NCI-H1092 (cell line): ENCODE measurements at places on chromosomes 7 and 10.

DNA sequence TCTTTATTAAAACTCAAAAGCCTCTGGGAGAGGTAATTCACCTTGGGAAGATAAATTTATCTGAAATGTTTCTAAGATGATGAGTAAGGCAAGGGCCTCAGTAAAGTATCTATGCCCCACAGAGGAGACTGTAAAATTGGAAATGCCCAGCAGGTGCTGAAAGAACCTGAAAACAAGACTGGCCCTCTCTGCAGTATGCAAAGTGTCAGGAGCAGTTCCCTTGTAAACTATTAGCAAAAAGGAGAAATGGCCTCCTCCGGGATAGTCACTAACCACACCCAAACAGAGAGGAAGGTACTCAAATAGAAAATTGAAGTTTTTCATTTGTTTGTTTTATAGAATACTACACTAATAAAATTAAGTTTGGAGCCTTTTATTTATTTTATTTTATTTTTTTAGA, 81.2 kb downstream of the FZD1 start:
- no peak for DNase-seq

DNA sequence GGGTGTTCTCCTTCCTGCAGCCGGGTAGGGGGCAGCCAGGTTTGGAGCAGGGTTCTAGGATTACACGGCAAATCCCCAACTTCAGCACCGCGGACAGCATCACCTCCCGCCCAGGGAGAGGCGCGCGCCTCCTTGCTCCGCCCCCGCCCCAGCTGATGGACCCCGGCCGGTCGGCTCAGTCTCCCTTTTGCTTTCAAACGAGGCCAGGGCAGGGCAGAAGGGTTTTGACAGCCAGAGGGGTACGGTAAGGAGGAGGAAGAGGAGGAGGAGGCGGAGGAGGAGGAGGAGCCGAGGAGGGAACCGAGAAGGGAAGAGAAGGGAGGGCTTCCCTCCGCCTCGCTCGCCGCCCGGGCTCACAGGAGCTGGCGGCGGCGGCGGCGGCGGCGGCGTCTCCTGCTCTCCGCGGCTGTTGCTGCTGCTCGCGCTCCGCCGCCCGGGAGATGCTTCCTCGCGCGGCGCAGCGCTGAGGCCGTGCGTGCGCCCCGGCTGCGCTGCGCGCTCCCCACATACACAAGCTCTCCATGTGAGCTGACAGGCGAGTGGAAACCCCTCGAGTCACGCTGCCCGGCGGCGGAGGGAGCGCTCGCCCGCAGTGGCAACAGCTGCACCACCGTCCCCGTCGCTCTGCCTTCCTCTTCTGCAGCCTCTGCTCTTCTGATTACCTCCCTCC, 615 bp upstream of the CNTNAP2 start:
- DNase-seq: peak; percentile 79

DNA sequence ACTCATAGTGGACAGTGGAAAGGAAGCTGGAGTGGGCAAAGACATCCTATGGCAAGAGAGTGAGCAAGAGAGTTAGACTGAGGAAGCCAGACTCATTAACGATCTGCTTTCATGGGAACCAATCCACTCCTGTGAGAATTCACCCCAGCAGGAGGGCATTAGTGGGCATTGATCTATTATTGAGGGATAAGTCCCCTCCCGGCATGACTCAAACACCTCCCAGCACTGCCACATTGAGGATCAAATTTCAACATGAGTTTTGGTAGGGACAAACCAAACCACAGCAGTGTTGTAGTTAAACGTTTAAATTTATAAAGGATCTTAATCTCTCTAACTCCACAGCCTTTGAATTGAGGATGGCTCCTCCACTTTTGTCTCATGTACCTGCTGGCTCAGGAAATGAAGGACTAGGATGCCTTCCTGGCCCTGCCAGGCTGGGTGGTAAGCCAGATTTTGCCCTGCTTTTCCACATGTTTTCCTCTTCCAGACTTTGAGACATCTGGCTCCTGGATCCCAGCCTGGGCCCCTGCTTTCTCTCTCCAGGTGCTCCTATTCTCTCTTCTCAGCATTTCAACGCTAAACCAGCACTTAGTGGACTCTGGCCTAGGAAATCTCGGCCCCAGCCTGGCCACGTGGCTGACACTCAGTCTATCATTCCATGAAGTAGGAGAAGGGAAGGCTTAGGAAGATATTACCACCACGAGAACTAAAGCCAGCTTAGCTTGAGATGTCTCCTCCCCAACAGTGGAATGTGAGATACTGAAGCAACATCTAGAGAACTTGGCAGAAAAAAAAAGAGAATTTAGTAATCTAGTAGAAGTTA, 96.5 kb upstream of the PIP4K2A start:
- no peak for DNase-seq

DNA sequence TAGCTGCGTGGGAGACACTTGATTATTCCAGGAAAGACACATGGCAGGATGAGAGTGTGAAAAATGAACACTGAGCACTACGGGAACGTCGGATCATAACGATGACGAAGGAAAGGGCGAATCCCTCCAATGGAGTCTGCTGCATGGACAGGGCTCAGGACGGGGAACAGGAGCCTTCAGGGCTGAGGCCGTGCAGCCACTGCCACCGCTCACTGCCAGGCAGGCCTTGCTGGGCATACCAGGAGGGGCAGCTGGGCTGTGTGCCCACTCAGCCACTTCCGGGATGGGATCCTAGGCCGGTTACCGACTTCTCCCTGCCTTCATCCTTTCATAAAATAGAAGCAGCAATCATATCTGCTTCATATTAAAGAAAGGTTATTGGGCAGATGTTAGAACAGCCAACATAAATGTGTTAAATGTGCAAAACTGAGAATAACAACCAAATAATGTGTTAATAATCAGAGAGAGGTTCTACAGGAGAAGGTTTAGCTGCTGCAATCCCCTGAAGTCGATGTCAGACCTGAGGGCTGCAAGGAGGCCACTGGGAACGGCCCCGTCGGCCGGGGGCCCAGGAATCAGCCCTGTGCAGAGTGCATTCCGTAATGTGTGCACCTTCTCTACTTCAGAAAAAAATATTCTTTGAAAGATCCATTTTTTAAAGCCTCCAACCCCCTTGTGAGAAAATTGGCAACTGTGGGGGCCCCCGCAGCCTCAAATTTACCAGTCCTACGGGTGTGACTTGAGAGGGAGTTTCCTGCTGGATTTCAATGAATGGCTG, 63.6 kb downstream of the ADARB2 start:
- no peak for DNase-seq

DNA sequence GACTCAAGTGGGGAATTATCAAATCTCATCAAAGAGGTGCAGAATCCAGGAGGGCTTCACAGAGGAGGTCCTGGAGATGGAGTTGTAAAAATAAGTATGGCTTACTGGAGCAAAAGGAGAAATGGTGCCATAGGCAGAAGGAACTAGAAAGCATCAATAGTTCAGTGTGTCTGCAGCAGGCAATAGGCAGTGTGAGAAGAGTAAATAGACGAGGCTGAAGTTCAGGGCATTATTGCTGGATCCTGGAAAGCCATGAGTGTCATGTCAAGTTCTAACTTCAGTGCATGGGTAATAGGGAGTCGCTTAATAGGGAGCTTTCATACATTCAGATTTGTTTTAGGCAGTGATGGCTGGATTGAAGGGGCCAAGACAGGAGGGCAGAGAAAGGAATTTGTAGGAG, 39.3 kb downstream of the CYP26A1 start:
- no peak for DNase-seq

DNA sequence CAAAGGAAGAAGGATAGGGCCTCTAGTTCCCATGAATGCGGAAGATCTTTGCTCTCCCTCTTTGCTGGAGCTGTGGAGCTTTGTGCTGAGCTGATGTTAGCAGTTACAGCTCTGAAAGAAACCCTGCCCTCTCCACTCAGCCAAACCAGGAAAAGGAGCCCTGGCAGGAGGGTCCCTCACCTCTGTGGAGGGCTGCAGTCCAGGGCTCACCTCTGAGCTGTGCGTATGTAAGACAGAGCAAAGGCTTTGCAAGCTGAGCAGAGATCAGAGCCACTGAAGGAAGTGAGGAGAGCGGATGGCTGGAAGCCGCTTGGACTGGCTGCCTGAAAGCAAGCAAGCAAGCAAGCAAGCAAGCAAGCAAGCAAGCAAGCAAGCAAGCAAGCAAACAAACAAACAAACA, 84.7 kb downstream of the RAMP3 start:
- no peak for DNase-seq

DNA sequence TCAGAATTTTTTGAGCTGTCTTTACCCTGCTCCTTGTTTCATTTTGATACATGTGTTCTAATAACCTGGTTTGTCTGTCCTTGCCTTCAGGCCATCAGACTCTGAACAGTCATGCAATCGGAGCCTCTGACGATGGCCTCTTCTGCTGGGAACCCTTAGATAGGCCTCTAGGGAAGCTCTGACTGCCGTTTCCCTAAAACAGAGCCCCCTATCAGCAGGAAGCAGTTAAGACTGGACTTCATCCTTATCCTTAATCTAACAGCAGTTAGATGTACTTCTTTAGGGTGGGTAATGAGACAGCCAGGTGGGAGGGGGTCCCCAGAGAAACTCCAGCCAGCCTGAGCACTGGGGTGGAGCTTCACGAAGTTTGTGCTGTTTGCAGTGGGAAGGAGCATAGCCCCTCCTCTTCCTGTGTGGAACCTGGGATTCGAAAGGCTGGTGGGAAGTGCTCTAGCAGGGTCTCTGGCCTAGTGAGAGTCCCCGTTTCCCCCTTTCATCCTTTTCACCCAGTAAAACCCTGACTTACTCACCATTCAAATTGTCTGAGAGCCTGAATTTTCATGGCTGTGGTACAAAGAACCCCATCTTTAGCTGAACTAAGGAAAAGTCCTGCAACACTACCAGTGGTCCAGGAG, 28.4 kb upstream of the SORCS3 start:
- no peak for DNase-seq

- no peak for DNase-seq
These were observed 411.9 kb downstream of the THSD7A start for GRCh38 chr7:11420049-11420448.

DNA sequence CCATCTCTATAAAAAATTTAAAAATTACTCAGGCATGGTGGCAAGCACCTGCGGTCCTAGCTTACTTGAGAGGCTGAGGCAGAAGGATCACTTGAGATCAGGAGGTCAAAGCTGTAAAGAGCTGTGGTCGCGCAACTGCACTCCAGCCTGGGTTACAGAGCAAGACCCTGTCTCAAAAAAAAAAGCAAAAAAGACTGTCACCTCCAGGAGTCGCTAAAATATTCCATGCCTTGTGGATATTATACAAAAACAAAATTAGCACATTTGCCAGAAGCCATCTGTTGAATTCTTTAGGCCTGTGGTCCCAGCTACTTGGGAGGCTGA, 87.0 kb upstream of the SDK1 start:
- no peak for DNase-seq

- DNase-seq: no peak
These were observed 58.5 kb downstream of the MICU1 start for GRCh38 chr10:72567421-72567820.

- no peak for DNase-seq
These were observed 238.2 kb downstream of the CELF2 start for GRCh38 chr10:11255796-11256444.

GRCh38 chr10:28738200-28738599, 60.9 kb downstream of the BAMBI start:
- no peak for DNase-seq

GRCh38 chr7:25537662-25538375, 309.5 kb upstream of the NPVF start:
- DNase-seq: no peak

- DNase-seq: no peak
These were observed 50.1 kb downstream of the ADARB2 start for GRCh38 chr10:1687190-1687589.

DNA sequence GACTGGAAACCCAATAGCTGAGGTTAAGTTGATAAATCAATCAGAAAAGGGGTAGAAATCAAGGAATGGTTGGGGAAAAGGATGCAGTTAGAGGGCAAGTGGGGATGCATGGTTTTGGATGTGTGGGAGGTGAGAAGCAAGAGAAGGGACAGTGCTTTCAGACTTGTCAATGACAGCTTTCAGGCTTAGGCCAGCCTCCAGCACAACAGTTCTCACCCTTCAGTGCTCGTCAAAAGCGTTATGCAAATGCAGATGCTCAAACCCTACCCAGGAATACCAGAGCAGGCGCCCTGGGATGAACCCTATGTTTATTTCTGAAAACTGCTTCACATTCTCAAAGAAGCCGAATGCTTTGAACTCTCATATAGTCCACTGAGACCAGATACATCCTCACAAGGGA, 74.0 kb downstream of the AOAH start:
- DNase-seq: no peak
